Left lung (tissue), 14 donors: ENCODE measurements at places on chromosomes 2 and 18.

DNA sequence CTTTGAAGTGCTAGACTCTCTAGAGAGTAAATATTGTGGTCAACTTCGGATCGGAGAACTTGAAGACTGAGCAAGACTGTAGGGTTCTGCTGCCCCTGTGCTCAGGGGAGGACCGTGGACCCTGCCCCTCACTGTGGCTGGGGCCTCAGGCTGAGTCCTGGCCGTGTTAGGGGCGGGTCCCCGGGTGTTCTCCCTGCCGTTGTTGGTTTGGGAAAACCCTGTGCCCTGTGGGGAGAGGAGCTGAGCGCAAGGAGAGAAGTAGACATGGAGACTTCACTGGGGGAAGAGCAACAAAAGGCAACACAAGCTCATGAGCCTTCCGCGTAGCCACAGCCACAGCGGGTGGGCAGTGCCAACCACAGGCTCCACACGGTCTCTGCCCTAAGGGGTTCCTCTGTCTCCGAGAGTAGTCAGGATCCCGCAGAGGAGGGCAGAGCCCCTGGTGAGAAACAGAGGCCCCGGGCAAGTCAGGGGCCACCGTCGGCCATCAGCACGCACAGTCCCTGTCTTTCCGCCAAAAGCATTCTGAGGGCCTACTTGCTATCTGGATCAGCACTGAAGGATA is 53.1 kb downstream of the NTSR2 start:
- no peak for DNase-seq

DNA sequence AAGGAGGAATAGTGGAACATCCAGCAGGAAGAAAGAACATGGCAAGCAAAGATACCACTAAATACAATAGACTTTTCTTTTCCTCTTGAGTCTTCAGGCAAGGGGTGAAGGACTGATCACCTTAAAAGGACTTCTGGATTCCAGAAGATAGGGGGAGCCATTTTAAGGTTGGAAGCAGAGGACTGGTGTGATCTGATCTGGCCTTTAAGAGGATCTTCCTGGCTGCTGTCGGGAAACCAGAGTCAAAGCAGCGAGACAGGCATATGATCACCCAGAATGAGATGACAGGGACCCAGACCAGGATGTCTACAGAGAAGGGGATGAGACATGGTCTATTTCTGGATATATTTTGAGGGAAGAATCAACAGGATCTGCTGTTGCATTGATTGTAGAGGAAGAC is 558.0 kb downstream of the STK39 start:
- no peak for DNase-seq

- no peak for DNase-seq
Measured at GRCh38 chr2:220941683-220942082, 630.4 kb downstream of the EPHA4 start.

- no peak for DNase-seq
Measured at GRCh38 chr2:235521844-235522243, 28.0 kb downstream of the AGAP1 start.

GRCh38 chr18:43650426-43650825 is 373.1 kb upstream of the SYT4 start:
- no peak for DNase-seq

DNA sequence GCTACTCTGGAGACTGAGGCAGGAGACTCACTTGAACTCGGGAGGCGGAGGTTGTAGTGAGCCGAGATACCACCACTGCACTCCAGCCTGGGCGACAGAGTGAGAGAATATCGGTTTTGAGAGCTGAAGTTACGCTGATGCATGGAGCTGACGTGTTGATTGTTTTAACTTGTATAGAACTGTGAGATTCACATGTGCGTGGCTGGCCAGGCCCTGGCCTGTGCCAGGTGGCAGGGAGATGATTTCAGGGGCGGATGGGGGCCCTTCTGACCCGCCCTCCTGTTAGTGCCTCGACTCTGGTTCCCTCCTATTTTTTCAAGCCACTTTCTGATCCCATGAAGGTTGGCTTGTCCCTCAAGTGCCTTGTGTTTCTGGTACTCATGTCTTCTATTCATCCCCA is 25.7 kb downstream of the GATA6 start:
- no peak for DNase-seq

DNA sequence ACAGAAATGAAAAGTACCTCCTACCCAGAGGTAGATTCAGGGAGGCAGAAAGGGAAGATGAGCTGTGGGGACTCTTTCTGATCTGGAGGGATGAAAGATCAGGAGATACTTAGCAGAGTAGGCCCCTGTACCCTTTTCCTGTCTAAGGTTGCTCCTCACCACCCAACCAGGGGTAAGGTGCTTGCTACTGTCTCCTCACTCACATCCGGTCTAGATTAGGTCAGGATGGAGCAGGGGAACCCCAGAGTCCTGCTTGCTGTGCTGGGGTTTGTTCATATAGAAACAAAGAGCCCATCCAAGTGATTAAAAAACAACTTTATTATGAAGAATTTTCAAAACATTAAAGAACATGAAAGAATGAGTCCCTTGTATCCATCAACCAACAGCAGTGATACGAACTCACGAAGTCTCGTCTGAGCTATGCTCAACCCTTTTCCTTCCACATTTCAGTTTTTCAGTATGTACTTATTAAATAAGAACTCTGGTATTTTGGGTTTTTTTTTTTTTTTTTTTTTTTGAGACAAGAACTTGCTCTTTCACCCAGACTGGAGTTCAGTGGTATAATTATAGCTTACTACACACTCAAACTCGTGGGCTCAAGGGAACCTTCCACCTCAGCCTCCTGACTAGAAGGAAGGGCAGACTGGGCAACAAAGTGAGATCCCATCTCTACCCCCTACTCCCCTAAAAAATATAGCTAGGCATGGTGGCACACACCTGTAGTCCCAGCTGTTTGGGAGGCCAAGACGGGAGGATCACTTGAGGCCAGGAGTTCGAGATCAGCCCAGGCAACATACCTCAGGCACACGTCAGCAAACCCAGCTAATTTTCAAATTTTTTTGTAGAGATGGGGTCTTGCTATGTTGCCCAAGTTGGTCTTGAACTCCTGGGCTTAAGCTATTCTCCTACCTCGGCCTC is 28.5 kb upstream of the MCFD2 start:
- no peak for DNase-seq

- no peak for DNase-seq
Measured at GRCh38 chr2:127884436-127884835, 1.3 kb downstream of the AMMECR1L start.

DNA sequence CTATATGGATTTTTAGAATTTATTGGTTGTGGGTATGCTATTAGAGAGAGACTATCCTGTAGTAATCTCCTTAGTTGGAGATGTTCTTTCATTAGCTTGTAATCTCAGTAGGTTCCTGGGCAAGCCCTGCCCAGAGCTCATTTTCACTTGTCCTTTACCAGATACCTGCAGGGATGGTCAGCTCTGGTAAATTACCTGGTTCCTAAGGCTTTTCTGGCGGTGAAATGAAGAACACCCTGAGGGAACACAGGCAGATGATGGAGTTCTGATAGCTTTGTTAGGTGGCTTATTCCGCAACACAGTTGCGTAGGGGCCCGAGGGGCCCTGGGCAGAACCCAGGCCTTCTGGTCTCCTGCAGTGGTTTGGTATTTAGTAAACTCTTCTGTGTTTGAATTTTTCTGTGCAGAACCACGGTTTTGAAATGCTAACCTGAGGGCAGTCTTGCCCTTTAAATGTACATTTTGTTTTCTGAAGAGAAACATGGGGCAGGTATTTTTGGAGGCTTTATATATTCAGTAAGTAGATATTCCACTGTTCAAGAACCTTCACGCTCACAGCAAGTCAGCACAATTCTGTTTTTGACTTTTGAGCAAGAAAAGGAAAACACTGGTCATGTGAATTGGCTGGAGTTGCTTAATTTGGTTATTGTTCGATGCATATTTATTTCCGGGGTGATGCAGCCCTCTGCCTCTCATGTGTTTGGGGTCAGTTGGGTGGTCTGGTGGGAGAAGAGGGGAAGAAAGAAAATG is 22.4 kb downstream of the ZNF532 start:
- no peak for DNase-seq

DNA sequence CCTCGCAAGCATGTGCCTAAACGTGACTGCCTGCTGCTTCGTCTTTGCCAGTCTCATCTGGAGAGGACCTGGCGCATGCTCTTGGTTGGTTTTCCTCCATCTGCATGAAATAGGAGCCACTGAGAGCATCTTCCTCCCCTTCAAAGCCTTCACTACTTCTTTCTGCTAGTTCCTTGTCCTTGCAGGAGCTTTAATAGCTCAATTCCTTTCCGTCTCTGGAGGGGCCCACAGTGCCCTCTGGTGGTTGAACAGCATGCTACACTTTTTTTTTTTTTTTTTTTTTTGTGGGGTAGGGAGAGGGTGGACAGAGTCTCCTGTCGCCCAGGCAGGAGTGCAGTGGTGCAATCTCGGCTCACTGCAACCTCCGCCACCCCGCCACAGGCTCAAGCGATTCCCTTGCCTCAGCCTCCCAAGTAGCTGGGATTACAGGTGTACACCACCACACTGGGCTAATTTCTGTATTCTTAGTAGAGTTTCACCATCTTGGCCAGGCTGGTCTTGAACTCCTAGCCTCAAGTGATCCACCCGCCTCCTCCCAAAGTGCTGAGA is 59.6 kb downstream of the SP110 start:
- DNase-seq, result peak; percentile 58

- DNase-seq, result no peak
Measured at GRCh38 chr2:72182547-72182946, 34.9 kb upstream of the CYP26B1 start.

- DNase-seq, result no peak
Measured at GRCh38 chr2:215764441-215765048, 248.8 kb downstream of the MREG start.

DNA sequence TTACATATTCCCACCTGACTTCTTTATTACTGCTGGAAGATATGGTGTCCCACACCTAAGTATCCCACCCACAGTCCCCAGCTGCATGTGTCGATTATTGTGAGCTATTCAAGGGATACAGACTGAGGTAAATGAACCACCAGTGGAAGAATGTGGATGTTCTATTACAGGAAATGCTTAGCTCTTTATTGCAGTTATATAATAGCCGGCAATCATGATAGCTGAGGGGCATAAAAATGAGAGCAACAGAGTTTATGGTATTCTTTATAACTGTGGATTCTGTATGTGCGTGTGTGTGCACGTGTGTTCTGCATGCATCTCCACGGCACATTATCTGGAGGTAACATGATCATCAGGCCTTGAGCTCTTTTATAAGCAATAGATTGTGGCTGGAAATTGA is 198.9 kb downstream of the NEDD4L start:
- DNase-seq, result no peak

- no peak for DNase-seq
Measured at GRCh38 chr18:8561123-8561910, 47.9 kb upstream of the RAB12 start.

DNA sequence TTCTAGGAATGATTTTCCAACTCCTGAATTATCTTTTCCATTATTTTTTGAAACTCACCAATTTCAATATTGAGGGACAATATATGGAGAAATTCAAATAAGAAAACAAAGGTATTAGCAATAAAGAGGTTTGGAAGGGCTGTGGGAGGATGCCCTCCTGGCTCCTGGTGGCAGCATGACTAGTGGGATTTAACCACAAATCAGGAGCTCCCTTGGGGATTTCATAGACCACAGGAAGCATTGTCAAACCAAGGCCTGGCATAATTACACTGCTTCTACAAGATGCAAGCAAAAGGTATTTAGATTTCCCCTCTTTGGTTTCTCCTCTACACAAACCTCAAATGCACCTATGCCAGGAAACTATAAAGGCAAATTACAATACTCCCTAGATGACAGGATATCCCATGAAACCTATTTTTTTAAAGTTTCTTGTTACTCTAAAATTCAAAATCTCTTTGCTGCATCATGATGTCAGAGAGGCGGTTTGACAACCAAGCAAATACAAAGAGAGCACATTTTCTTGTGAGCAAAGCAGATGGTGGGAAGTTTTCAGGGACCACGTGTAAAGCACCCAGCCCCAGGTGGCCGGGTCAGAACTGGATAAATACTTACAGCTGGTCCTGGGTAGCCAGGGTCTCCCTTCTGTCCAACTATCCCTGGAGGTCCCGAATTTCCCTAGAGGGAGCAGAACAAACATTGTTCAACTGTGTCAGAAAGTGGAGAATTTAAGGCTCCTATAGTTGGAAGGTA is 67.9 kb downstream of the COL6A3 start:
- DNase-seq, result no peak

- DNase-seq, result no peak
Measured at GRCh38 chr2:219125225-219125885, 35.3 kb downstream of the NHEJ1 start.

DNA sequence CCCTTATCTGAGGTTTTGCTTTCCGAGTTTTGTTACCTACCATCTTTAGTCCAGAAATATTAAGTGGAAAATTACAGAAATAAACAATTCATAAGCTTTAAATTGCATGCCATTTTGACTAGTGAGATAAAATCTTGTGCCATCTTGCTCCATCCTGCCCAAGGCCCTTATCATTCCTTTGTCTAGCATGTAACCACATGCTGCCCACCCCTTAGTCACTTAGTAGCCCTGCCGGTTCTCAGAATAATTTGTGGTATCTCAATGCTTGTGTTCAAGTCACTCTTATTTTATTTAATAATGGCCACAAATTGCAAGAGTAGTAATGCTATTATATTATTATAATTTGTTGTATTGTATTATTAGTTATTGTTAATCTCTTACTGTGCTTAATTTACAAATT is 36.8 kb upstream of the VPS54 start:
- DNase-seq, result no peak

DNA sequence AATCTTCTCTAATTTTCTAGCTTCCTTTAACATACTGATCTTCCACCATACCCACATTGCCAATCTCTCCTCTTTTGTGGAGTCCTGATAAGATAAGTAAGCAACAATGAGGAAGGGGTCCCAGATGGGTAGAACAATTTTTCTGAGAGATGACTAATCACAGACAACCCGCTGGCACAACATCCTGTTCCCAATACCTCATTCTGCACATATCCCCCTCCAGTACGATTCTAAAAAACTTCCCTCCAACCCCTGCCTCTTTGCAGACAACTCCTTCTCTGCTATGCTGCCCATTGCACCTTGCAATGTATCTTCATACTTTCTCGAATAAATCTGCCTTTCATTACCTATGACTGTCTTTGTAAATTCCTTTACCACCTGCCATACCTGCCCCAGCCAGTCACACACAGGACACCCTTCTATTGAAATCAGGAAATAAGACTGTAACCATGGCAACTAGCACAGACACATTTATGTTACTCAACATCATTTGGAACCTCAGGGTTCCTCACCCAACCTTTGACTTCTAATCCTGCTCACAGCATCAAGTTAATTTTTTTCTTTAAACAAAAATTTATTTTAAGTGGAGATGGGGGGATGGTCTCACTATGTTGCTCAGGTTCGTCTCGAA is 7.4 kb upstream of the EXOC6B start:
- DNase-seq, result no peak

GRCh38 chr2:67802824-67803223 is 260.0 kb downstream of the C1D start:
- DNase-seq, result no peak

GRCh38 chr2:174784316-174784715 is 20.0 kb upstream of the CHRNA1 start:
- DNase-seq, result no peak
